ENCODE measurements at places on chromosomes 1 and 21. TPM values are rescaled to one million over a fixed set of nuclear protein-coding genes. Genes with fewer than 3 reads are reported as not detected.

DNA sequence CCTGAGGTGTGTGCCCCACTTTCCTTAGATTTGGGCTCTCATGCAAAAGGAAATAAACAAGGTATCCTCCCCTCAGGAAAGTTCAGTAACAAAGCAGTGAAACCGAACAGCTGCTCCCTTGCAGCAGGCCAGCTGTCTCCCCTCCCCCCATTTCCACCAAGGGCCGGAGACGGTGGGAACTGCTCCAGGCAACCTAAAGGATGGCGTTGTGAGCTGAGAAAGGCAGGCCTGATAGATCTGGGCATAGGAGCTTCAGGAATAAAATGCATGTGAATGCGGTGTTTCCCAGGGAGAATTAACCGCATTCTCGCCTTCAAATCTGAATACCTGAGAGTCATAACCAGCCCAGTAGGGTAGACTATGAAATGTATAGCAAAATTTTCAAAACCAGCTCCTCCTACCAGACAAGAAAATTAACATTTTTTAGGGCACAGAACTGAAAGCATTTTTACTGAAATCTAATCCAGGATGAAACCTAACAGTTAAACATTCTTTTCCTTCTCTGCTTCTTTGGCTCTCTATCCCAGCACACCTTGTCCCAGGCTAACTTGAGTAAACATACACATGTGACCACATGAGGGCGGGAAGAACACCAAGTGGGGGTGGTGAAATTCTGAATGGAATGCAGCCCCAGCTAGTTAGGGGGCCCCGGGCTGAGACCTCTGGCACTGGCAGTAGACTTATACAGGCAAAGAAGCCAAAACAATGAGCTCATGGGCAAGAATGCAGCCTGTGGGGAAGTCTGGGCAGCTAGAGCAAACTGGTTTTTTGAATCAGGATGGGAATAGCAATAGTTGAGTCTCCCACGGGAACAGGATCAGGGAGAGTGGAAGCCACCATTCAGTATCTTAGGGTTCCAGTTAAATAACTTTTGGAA is 11.5 kb downstream of the MCL1 start:
- DNase-seq: peak; percentile 93

DNA sequence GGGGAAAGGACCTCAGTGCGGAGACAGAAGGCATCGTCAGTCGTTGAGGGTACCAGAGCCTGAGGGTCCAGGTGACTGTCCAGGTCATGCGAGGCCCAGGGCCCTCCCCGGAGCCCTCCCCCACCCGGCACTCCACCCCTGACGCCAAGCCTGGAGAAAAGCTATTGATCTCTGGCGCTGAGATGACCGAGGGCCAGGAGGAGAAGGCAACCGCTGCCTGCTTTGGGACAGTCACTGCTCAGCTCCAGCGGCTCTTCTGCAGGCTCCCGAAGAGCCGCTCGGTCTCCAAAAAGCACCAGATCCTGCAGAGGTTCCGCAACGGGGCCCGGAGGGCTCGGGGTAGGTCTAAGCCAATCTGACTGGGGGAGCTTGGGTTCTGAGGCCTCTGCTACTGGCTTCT is 10.9 kb downstream of the RASSF5 start:
- no peak for DNase-seq

The HLX gene
- polyA plus RNA-seq: 15.9 TPM

GRCh38 chr21:33854604-33855003 is 61.0 kb downstream of the ATP5PO start:
- DNase-seq: no peak

DNA sequence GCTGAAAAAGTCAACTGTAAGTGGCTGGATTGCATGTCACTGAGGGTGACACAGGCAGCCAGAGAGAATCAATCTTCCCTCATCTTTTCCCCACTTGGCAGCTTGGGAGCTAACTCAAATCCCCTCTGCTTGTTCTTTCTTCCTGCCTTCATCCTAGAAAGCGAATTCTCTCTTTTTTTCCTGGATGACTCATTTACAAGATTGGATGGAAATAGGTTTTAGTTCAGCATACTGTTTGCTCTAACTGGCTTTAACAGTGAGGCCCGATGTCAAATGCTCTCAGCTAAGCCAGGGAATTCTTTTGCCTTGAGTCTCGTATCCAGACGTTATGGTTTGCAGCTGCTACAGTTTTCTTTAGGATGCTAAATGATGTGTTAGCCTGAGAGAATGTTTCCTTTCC is 72.7 kb downstream of the HUNK start:
- DNase-seq: peak; percentile 26

Data from large intestine (tissue), 12 donors.